Osteoblast (primary cell): ENCODE measurements at places on chromosomes 1 and 21. TPM values are rescaled to one million over a fixed set of nuclear protein-coding genes. Genes with fewer than 3 reads are reported as not detected.
A peak's percentile ranks its signal among the peaks of the same experiment; 100 is the strongest.

- no peak for DNase-seq
These were observed 36.0 kb downstream of the LRRC8C start for GRCh38 chr1:89668961-89669360.

Gene SPATA1
- total RNA-seq, result 1.8 and 2.1 TPM in 2 replicates

DNA sequence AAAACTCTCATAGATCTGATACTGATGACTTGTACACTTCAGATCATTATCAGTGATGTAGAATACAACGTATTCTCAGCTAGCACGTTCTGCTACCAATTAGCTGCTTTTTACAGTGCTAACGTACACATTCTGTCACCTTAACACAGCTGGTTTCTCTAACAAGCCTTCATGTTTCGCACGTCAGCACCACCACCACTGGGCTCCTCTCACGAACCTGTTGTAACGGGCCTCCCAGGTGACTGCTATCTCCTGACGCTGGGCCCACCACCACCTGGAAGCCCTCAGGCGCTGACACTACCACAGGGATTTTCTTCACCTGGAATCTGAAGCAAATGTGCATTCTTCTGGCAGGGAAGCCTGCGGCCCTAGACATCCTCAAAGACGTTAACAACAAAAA lies 19.8 kb downstream of the TOMM20 start:
- DNase-seq, result no peak

DNA sequence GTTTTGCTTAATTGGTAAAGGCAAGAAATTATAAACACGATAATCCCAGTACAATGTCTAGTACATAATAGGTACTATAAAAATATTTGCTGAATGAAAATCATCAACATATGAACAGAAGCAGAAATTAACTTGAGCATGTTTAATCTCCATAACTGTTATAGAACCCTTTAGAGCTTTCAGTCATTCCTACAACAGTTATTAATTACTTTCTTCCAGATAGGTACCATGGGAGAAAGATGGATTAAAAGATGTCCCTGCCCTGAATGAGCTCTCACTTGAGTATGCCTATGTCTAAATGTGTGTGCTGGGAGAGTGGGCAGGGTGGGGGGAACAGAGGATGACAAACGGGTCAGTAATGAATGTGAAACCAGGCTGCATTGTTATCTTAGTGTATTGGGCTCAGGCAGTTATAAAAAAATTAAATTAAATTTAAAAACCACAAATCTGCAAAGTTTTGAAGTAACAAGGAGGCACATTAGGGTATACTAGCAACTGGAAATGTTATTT lies 2.4 kb downstream of the EPS15 start:
- DNase-seq, result peak; percentile 83

- DNase-seq, result peak; percentile 42
These were observed 7.3 kb downstream of the IER5 start for GRCh38 chr1:181095763-181096184.

- no peak for DNase-seq
These were observed 3.2 kb downstream of the BRINP2 start for GRCh38 chr1:177173976-177174375.

GRCh38 chr1:115757856-115758255 lies 10.7 kb downstream of the CASQ2 start:
- no peak for DNase-seq

GRCh38 chr1:225897595-225898514 lies 8.9 kb upstream of the LEFTY1 start:
- peak; percentile 25 for DNase-seq

DNA sequence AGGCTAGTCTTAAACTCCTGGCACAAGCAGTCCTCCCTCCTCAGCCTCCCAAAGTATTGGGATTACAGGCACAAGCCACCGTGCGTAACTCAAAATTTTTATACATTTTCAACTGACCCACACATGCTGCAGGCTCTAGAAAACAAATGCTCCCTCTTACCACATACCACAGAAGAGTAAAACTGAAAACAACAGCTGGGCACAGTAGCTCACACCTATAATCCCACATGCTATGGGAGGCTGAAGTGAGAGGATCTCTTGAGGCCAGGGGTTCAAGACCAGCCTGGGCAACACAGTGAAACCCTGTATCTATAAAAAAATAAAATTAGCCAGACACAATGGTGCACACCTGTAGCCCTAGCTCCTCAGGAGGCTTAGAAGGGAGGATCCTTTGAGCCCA lies 56.7 kb downstream of the AKT3 start:
- DNase-seq, result no peak

GRCh38 chr1:51643362-51643761 lies 26.5 kb downstream of the OSBPL9 start:
- DNase-seq, result no peak

Gene SPATA21
- total RNA-seq, result not detected in 2 replicates

DNA sequence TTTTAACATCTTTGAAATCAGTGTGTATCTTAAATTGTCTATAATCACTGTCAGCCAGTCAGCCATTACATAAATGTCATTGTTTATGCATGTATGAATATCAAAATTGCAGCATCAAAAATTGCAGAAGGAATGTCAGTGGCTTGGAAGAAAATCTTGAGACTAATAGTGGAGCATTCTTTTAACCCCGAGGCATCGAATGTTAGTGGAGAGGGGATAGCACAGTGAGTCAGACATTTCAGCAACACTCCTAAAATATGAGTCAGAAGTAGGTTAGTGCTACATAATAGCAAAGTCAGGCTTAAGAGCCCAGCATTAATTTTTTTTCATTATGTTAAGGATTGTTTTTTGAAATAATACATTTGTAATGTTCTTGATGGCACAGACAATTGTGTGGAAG lies 45.5 kb downstream of the SNRPE start:
- DNase-seq, result peak; percentile 96

GRCh38 chr1:5111581-5111980 lies 457.2 kb downstream of the AJAP1 start:
- no peak for DNase-seq

DNA sequence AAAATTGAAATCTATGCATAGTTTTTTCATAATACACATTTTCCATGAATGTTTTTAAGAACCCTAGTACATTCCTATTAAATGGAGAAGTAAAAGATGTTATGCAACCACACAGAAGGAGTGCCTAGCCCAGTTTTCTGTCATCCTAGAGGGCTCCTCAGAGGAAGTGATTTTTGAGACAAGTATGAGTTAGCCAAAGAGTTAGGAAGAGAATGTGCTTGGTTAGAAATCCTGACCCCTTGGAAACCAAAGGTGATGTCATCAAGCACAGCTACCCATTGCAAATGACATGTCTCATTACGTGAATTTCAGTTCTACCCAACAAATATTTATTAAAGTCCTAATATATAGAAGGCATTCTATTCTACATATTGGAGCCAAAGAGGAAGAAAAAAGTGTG lies 88.9 kb upstream of the TNFSF4 start:
- DNase-seq, result no peak

GRCh38 chr1:178495741-178496409 lies 889 bp downstream of the CLEC20A start:
- peak; percentile 63 for DNase-seq

Gene CHIT1
- under 0.01 TPM in 1 of 2 replicates, not detected in the other for total RNA-seq

- peak; percentile 73 for DNase-seq
These were observed 19.1 kb upstream of the LRRC3 start for GRCh38 chr21:44436111-44436611.

DNA sequence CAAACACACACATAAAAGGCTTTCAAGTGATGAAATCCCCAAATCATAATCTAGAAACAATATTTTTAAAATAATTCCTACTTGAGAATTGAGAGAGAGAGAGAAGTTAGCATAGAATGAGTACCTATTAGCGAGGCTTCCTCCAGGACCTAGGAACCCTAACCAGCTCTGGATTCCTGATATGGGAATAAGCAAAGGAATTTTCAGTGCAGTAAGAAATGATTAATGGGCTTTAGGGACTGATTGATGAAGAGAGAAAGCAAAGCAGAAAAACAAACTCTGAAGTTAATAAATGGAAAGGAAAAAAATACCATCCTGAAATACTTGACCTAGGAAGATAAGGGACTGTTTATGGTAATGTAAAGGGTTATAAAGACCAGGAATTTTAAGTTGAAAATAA lies 60.6 kb downstream of the WARS2 start:
- DNase-seq, result no peak

GRCh38 chr21:45318556-45319404 lies 31.1 kb upstream of the POFUT2 start:
- peak; percentile 86 for DNase-seq

DNA sequence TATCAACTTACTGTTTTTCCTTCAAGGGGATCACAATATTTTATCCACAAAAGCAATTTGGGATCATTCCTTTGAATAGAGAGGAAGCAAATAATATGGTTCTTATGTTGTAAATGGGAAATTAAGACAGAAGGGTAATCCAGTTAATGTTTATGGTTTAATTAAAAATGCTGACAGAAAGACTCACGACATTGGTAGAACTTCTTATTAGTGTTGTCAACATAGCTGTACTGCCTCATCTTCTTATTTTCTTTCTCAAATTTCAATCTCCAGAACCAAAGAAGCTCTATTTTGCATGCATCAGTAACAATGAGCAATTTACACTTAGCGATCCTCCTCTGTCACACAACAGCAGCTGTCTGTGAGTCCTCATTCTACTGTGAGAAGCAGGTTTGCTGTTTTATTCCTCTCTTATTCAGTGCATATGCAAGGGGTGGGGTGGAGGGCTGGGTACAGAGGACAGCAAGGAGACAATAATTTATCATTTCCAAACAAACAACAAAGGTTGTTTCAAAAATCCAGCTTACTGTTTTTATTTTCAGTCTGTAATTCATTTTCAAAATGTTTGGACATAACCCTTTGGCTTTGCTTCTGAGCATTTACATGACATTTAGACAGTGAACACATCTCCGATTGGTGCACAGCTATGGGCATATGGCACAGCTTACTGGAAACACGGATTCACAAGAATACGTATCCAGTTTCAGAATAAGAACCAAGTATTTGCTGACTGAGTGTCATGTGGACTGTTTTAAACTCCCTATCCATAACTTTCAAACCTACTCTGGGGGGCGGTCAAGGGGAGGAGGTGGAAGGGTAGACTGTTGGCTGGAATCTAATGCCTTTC lies 335.9 kb downstream of the RGS7 start:
- no peak for DNase-seq

- DNase-seq, result no peak
These were observed 7.5 kb upstream of the KPNA6 start for GRCh38 chr1:32100359-32100758.

DNA sequence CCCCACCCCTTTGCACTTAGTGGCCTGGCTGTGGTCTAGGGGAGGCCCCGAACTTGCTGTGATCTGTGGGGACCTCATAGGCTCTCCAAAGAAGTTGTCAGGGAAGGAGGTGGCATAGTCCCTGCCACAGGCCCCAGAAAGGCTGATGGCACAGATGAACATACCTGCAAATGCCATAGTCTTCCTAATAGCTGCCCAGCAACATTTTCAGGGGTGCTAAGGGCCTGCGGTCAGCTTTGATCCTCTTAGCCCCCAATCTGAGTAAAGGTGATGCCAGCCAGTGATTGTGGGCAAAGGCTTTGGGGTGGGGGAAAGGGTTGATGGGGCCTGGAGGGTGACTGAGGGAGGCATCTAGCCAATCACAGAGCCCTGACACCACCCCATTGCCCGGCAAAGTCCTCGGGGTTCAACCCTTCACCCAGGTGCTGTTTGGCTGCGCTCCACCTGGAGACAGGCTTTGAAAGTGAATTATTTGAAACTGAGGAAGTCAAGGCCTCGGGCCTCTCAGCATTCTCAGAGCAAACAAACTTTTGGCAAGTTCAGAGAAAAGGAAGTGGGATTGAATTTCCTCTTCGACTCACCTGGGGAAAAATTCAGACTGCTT lies 35.8 kb downstream of the PAX7 start:
- DNase-seq, result peak; percentile 23

GRCh38 chr21:26188422-26188821 lies 17.9 kb upstream of the APP start:
- no peak for DNase-seq

DNA sequence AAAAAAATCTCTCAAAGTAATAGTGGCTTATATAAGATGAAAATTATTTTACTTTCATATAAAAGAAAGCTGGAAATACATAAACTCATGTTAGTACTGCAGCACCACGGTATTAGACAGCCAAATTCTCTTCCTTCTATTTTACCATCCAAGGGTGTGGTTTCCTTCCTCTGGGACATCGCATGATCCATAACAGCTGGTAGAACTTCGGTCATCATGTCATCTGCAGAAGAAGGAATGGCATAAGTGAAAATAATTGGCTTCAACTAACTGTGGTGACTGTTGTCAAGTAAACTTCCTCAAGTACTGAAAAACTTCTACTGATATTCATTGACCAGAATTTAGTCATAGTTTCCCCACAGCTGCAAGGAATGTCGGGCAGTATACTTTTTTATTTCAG lies 28.3 kb upstream of the IFI44L start:
- peak; percentile 60 for DNase-seq

DNA sequence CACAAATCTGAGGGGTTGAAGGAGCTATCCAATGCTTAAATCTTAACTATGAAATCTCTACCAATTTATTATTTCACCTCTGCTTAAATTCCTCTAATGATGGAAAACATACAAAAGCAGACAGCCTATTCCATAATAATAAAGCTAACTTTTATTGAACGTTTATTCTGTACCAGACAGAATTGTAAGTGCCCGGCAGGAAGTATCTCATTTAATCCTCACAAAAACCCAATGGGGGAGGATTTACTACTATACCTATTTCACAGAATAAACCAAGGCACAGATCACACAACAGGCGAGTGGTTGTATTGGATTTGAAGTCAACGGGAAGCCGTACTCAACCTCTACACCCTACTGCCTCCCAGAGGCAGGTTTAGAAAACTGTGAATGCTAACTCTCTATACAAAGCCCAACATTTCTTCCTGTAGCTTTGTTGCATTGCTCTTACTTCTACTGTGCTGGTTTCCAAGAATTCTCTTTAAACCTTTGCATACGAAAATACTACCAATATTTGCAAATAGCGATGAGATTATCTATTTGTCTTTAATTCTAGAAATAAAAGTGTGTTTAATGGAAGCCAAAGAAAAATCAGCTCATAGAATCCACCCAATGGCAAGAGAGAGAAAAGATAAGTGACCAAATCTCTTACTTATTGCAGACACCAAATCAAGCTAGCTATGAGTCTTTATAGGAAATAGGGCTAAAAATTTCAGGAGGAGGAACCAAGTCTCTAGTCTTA lies 33.5 kb upstream of the C1orf53 start:
- DNase-seq, result peak; percentile 62

DNA sequence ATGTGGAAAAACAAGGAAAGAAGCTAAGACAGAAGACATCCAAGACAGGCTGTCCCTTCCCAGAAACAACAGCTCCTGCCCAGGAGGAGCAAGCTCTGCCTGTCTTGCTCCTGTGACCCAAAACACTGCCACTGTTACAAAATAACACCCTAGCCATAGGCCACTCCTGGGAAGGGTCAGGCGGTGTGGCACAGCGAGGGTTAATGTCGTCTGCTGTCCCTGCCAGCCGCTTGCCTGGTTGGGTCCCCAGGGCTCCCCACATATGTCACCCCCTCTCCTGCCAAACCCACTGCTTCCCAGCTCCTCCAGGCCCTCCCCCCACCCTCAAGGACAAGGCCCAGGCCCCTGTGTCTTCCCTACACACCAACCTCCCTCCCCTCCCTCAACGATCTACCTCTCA lies 3.9 kb upstream of the NHLH1 start:
- no peak for DNase-seq

Gene CYP4Z1
- total RNA-seq, result not detected in 2 replicates
